ENCODE measurements at places on chromosomes 2 and 18.

DNA sequence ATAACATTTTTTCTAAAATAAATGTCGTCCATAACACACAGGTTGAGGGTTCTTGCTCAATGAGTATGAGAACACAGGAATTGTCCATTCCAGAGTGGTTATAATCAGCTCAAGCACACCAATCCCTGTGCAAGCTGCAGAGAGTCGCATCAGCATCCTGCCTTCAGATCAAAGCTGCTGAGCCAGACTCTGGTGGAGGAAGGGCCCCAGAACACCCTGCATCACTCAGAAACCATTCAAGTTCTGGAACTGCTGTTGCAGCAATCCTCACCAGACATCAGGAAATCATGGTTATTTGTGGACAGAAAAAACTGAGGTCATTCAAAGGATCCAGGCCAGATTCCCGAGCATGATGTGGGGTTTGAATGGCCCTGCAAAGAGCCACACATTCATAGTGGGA is 44.5 kb downstream of the DNER start:
- no peak for DNase-seq

DNA sequence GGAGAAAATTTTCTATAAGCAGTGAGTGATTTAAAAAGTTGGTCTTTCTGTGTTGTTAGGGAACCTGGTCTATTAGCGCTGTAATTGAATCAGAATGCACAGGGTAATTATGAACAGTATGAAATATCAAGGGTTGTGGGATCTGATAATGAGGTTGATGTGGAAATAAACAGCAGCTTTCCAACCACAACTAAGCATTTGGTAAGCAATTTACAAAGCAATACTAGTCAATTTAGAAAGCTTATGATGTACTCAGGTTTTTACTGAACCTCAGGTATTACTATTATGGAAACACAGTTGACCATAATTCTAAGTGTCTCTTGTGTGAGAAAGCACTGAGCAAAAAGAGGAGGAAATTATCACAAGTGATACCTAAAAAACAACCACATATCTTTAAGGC is 11.0 kb upstream of the SMCHD1 start:
- no peak for DNase-seq

DNA sequence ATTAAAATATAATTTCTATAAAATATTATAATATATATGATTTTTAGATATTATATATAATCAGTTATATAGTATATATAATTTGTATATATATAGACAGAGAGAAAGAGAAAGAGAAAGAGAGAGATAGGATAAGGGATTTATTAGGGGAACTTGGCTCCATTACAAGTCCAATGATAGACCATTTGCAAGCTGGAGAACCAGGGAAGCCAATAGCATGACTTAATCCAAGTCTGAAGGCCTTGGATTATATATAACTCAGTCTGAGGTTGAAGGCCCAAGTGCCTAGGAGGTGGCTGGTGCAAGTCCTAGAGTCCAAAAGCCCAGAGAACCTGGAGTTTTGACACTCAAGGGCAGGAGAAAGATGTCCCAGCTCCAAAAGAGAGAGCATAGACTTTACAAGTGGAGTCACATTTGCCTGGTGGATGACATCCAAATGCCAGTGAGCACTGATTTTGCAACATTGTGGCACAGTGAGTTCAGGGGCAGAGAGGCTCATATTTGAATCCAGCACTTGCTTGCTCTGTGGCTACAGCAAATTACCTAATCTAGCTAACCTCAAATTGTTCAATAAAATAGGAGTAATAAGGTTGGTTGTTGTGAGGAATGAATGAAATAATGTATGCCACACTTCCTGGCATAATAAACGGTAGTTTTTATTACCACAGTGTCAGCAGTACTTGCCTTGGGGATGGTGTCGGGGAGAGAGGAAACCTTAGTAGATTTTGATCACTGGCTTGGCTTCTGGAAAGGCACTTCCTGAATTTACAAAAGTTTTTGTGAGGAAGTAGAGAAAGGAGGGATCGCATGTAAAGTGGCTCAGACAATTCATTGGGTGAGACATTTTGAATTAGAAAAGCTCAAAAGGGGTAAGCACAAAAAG is 69.6 kb upstream of the CD28 start:
- DNase-seq: no peak

- DNase-seq: no peak
Observed at GRCh38 chr18:32355896-32356295, 114.8 kb downstream of the GAREM1 start.

- DNase-seq: no peak
Observed at GRCh38 chr18:23585897-23586248, 433 bp downstream of the NPC1 start.

GRCh38 chr2:165401285-165401852 is 68.1 kb upstream of the CSRNP3 start:
- DNase-seq: peak; percentile 33

- DNase-seq: no peak
Observed at GRCh38 chr2:55441280-55441892, 21.7 kb upstream of the CCDC88A start.

GRCh38 chr2:180983468-180984242 is 3.2 kb downstream of the UBE2E3 start:
- peak; percentile 51 for DNase-seq

DNA sequence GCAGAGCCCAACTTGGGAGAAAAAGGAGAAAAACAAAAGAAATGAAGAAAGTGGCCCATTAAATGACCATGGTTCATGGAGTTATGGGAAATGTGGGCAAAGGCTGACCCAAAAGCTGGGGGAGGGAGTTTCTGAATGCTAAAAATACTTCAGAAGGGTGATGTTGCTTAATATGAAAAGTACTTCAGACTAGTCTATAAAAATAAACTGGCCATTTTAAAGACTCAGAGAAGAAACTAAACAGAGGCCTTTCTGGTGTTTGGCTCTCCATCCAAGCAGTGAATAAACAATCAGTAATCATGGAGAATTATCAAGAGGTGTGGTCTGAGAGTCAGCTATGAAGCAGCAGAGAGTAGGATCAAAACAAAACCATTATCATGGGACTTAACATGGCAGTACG is 160.8 kb upstream of the MAPRE2 start:
- no peak for DNase-seq

DNA sequence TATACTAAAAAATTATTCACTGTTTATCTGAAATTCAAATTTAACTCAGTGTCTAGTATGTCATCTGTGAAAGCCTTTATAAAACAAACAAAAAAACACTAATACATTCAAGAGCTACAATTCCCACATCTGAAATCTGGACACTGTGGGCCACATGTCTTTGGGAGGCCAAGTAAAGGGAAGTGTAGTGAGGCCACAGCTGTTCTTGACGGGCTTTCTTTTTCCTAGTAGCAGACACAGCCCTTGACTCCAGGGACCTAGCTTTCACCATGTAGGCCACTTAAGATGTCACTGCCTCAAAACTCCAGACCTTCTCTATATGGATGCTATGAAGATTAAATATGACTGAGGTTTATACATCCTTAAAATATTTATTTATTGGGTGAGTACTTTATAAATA is 91.1 kb downstream of the RBMS1 start:
- no peak for DNase-seq

DNA sequence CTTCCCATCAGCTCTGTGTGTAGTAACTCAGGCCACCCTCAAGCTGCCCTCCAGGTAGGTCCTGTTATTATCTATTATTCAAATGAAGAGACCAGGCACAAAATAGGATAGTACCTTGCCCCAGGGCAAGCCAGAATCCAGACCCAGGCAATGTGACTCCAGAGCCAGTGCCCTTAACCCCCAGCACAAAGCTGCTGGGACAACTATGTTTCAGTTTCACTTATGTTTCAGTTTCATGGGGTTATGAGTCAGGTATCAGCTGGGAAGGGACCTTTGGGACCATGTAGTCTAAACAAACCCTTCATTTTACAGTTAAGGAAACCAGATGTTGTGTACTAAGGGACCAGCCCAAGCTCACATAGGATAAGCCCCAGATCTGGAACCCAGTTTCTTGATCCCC is 10.0 kb downstream of the HK2 start:
- no peak for DNase-seq

- DNase-seq: no peak
Observed at GRCh38 chr2:97704989-97705388, 8.4 kb upstream of the ZAP70 start.

- DNase-seq: no peak
Observed at GRCh38 chr18:46001074-46001473, 33.9 kb upstream of the EPG5 start.

- DNase-seq: no peak
Observed at GRCh38 chr2:224584111-224584784, 915 bp downstream of the CUL3 start.

GRCh38 chr2:6526093-6526824 is 339.4 kb downstream of the CMPK2 start:
- DNase-seq: peak; percentile 54

DNA sequence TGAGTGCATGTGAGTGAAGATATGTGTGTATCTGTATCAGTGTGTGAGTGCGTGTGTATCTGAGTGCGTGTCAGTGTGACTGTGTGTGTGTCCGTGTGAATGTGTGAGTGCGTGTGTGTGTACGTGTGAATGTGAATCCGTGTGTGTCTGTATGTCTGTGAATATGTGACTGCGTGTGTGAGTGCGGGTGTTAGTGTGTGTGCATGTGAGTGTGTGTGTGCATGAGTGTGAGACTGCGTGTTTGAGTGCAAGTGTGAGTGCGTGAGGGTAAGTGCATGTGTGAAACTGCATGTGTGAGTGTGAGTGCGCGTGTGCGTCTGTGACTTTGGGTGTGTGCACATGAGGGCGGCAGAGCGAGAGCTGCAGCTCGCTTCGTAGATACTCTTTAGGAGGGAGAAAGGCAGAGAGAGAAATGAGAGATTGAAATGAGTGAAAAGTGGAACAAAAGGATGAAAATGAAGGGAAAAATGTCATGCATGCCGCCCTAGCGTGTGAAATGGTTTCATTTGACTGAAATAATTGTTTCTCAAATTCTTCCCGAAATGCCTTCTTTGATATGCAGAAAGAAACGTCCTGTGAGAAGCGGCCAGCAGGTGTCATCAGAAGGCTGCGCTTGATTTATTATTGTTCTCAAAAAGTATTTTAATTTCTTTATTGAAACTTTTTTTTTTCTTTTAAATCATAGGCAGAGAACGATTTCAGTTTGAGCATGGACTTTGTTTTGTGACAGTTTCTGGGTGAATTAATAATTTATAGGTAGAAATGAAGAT is 25.6 kb downstream of the ZNF407 start:
- DNase-seq: no peak

- DNase-seq: no peak
Observed at GRCh38 chr18:57150828-57151227, 3.9 kb downstream of the BOD1L2 start.

- no peak for DNase-seq
Observed at GRCh38 chr18:48479531-48479930, 59.3 kb upstream of the CTIF start.

DNA sequence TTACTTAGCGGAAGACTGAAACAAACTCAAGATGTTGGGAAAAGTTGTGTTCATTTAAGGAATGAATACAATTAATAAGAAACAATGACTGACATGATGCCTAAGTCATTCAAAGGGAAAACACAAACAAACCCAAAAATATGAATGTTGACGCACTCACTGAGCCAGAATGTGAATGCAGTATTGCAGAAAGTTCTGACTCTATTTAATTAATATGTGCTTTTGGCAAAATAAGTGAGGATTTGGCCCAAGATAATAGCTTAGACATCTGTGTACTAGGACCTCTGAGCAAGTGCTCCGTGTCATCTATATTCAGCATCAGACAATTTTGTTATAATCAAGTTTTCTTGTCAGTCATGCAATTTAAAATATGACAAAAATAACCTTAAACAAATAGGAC is 1138.8 kb upstream of the NXPH2 start:
- no peak for DNase-seq

DNA sequence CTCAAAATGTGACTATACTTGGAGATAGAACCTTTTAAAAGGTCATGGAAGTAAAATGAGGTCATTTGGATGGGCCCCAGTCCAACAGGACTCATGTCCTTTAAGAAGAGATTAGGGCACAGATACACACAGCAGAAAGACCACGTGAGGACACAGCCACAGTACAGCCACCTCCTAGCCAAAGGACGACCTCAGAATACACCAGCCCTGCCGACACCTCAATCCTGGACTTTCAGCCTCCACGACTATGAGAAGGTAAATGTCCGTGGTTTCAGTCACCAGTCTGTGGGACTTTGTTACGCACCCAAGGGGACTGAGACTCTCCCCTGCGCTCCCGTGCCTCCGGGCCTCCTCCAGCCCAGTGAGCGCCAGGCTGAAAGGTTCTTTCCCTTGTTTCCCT is 30.2 kb upstream of the HPCAL1 start:
- DNase-seq: no peak

DNA sequence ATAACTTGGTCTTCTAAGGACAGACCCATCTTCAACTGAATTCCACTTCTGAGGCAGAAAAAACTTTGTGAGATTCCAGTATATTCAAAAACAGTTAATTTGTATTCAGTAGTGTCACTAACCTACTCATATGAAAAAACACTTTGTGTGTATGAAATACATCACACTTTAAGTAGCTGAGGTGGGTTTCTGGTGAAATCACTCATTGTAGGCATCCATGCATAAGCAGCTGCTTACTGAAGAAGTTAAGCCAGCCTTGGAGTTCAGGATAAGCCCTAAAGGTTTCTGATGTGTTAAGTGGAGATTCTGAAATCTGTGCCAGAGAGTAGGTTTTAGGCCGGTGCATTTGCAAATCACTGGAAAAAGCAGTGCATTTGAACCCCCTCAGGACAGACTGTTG is 128.2 kb downstream of the BCL2 start:
- DNase-seq: no peak

DNA sequence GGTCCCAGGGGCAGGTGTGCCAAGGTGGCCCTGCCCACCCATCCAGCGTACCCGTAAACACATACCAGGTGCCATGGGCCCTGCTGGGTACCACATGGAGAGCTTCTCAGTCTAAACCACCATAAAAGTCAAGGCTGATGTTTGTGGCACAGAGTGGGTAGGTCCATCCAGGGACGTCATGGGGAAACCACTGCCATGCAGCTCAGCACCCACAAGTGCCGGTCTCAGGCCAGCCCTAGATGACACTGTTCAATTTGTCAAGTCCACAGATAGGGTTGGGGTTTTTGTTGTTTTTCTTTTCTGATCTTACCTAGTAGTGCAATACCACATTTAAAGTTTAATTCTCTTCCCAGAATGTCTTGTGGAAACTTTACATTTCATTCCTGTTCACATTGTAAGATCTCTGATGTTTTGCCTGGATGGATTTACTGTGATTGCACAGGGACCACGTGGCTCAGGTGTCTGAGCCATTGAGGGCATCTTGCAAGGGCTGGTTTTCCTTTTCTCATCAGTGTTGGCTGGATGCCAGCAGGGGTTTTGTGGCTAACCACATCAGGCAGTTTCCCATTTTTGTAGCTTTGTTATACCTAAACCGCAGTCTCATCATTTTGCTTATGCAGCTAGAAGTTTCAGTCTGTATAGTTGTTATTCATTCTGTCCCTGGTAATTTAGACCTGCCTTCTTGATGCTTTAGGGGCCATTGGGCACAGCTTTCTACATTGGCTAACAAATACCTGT is 64.7 kb downstream of the STK25 start:
- DNase-seq: no peak

GRCh38 chr2:233275223-233275622 is 23.8 kb downstream of the ATG16L1 start:
- no peak for DNase-seq

GRCh38 chr2:31239593-31240177 is 5.7 kb downstream of the EHD3 start:
- no peak for DNase-seq

- DNase-seq: no peak
Observed at GRCh38 chr18:43220691-43221090, 56.6 kb downstream of the SYT4 start.

- no peak for DNase-seq
Observed at GRCh38 chr18:62332431-62332830, 7.3 kb downstream of the TNFRSF11A start.

All from NCI-H2081 treated with DMSO at 0.1 percent for 48 hours (cell line).